Activated CD4-positive, alpha-beta T cell treated with anti-CD3 and anti-CD28 coated beads, Interleukin-2, amount 10 ng/mL, durations not matched to agents 7 days and 5 days (primary cell): ENCODE measurements at places on chromosomes 6 and 20. TPM values are rescaled to one million over a fixed set of nuclear protein-coding genes. Genes with fewer than 3 reads are reported as not detected.

DNA sequence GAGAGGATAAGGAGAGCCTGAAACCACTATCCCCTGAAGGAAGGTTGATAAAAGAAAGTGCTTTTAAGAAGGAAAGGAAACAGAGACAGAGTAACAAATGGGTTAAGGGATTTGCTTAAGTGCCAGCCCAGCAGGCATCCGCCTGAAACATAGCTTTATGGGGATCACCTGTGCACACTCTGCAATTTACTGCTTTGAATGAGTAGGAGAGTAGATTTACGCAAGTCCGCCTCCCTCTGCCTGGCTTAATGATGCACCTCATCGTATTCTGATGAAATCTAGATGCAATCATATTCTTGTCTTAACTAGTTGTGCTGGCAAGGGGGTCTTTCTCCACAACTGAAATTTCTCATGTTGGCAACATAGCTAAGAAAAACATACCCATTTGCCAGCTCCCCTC is 101.1 kb upstream of the ID4 start:
- no peaks in the 10 kb centered on the region for H3K4me1 ChIP-seq
- no peaks in the 10 kb centered on the region for H3K27me3 ChIP-seq
- no peak for DNase-seq
- no peak overlapping the region for H3K27ac ChIP-seq
- no peaks in the 10 kb centered on the region for H3K36me3 ChIP-seq
- no peak overlapping the region for H3K4me3 ChIP-seq

ULBP2 gene
- 0.40 TPM for total RNA-seq

DNA sequence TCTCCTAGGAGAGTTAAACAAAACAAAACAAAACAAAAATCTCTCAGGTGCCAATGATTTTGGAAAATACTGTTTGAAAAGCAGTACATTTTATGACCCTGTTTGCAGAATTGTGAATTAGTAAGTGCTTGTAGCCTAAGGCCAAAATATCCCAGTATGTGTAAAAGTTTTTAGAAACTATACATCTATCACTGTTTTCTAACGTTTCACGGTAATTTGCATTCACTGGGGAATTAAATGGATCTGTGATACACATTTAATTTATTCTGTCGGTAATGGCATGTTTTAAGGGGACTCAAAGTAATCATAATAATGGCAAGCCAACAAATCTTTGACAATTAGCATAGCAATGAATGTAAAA is 95.6 kb upstream of the FAM184A start:
- H3K36me3 ChIP-seq = no peaks in the 10 kb centered on the region
- no peak for DNase-seq
- no peak overlapping the region for H3K27ac ChIP-seq
- H3K4me3 ChIP-seq = no peak overlapping the region
- H3K4me1 ChIP-seq = peaks cover 1% of the 10 kb centered on the region

TAAR2 gene
- not detected for total RNA-seq

ADGB gene
- total RNA-seq = not detected

DNA sequence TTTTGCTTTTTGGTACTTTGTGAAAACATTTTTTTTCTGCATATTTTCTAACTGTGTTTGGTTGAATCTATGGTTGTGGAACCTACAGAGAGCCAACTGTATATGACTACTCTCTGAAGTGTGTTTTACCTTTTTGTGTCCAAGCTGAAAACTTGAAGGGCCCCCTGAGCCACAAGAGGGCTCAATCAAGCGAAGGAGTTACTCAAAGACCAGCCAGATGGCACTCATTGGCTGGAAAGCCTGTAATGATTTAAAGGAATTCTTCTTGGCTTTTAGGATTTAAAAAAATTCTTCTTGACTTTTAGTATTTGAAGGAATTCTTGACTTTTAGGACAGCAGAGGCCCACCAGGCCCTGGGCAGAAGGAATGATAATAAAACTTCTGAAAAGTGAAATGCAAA is 27.0 kb upstream of the ECI2 start:
- H3K4me3 ChIP-seq = no peak overlapping the region
- no peaks in the 10 kb centered on the region for H3K36me3 ChIP-seq
- DNase-seq = no peak
- no peak overlapping the region for H3K27ac ChIP-seq

- no peak for DNase-seq
- H3K4me3 ChIP-seq = no peak overlapping the region
- H3K36me3 ChIP-seq = no peaks in the 10 kb centered on the region
- H3K27me3 ChIP-seq = no peaks in the 10 kb centered on the region
Measured at GRCh38 chr6:143707697-143708096, 29.9 kb downstream of the PHACTR2 start.
